ENCODE measurements at places on chromosomes 6 and 20. TPM values are rescaled to one million over a fixed set of nuclear protein-coding genes. Genes with fewer than 3 reads are reported as not detected.

Gene PPP1R3G
- 0.24 TPM for total RNA-seq

Gene SLC22A1
- total RNA-seq: 3.3 TPM

Gene FERMT1
- total RNA-seq: 1.3 TPM

Gene EYS
- 0.50 TPM for total RNA-seq

Gene CCDC170
- 0.17 TPM for total RNA-seq

Gene GABRR1
- total RNA-seq: 0.67 TPM

- no peak for DNase-seq
- no peaks in the 10 kb centered on the region for H3K4me1 ChIP-seq
- H3K36me3 ChIP-seq: no peaks in the 10 kb centered on the region
- H3K27me3 ChIP-seq: no peaks in the 10 kb centered on the region
- no peak overlapping the region for H3K4me3 ChIP-seq
These were observed 8.4 kb downstream of the SLC22A1 start for GRCh38 chr6:160129881-160130615.

- H3K36me3 ChIP-seq: no peaks in the 10 kb centered on the region
- H3K4me1 ChIP-seq: peaks cover 24% of the 10 kb centered on the region
- no peak overlapping the region for H3K27ac ChIP-seq
- DNase-seq: no peak
- no peak overlapping the region for H3K4me3 ChIP-seq
These were observed 149.8 kb downstream of the VEGFA start for GRCh38 chr6:43919774-43920173.

DNA sequence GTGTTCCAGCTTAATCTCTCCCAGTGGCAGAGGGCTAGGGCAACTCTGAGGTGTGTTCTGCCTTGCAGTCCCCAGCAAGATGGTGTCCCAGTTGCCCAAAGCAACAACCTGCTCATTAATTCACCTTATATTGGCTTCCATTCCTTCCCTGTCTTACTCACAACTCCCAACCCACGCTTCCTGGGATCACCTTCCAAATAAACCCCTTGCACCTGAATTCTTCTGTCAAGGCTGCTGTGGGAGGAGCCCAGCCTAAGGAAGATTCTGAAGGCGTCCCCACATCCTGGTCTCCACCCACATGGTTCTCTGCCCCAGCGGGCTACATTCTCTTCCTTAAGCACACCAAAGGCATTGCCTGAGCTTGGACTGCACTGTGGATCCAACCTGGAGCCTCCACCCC, 116.6 kb upstream of the MAFB start:
- no peak overlapping the region for H3K4me3 ChIP-seq
- H3K27ac ChIP-seq: no peak overlapping the region
- H3K27me3 ChIP-seq: peaks cover 87% of the 10 kb centered on the region
- no peaks in the 10 kb centered on the region for H3K4me1 ChIP-seq

DNA sequence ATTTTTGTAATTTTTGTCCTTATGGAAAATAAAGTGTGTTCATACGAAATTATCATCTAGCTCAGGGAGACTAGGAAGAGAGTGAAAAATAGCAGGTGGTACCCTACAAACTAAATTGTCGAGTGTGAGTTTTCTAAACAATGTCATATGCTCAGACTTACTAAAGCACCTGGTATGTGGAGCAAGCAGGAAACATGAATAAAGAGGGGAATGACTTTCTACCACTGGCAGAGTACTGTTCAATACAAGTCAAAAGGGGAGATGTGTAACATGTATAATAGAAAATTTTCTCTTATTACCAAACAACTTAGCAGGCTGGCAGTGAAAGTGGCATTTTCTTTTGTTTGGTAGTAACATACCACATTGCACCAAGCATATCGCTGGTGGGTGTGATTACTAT, 36.1 kb downstream of the CTNNBL1 start:
- H3K4me1 ChIP-seq: peaks cover 55% of the 10 kb centered on the region
- H3K36me3 ChIP-seq: no peaks in the 10 kb centered on the region
- no peaks in the 10 kb centered on the region for H3K27me3 ChIP-seq

DNA sequence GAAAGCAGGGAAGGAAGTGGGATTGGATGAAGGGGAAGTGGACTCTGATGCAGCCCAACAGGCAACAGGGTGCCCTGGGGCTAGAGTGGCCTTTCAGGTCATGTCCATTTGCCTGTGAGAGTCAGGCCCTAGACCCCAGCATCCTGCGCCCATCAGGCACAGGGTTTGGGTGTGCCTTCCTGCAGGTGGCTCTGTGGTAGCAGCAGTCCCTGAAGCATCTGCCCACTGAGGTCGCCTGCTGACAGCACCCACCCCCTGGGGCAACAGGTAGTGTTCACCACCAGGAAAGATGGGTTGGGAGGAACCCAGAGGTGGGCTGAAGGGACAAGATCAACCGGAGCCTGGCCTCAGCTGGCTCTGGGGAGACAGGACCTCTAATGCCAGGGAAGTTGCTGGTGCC, 3.6 kb downstream of the PACSIN1 start:
- H3K4me1 ChIP-seq: peaks cover 5% of the 10 kb centered on the region
- H3K4me3 ChIP-seq: no peak overlapping the region
- no peak for DNase-seq

GRCh38 chr6:142300758-142301650, 803 bp upstream of the ADGRG6 start:
- peak; percentile 7 for DNase-seq
- H3K4me3 ChIP-seq: peak overlapping the region; percentile 68
- no peaks in the 10 kb centered on the region for H3K36me3 ChIP-seq
- no peaks in the 10 kb centered on the region for H3K4me1 ChIP-seq
- H3K27ac ChIP-seq: no peak overlapping the region

DNA sequence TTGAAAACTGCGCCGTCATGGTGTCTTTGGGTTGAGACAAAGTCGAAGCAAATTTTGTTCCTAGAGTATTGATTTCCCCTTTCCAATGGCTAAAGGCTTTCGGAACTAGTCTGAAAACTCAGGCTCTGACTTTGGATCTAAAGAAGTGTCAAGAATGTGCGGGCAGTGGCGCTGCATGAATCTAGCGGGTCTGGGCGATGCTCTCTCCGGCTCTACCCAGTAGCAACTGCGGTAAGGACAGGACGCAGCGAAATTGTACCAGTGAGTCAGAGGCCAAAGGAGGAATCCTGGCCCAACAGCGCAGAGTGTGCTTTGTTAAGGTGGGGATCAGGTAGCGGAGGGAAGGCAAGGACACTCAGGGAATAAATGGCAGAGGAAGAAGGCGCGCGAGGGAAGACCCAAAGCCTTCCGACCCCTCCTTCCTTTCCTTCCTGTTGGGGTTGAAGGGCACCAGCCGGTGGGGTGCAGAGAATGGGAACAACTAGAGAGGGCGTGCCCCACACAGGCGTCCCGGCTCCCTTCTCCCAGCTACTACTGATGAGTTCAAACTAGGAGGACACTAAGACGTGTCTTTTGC, 32.1 kb downstream of the HLA-F start:
- no peak for DNase-seq
- H3K4me3 ChIP-seq: no peak overlapping the region
- H3K27ac ChIP-seq: no peak overlapping the region
- no peaks in the 10 kb centered on the region for H3K36me3 ChIP-seq

DNA sequence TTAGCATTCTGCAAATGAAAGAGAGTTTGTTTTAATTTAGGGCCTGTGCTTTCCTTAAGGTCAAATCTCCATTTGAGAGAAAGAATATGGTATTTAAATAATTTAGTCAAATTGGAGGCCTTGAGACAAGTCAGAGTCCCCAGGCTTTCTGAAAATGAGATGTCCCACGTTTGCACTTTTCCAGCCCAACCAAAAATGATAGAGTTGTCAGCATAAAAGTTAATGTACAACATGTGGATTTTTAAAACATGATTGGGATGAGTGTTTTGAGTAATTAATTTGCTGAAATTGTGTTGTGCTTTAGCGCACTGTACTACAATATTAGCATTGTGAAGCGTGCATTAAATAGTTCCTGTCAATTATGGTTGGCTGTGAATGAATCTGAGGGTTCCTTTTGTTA, 10.0 kb downstream of the CD83 start:
- peaks cover 40% of the 10 kb centered on the region for H3K4me1 ChIP-seq
- H3K27ac ChIP-seq: peak overlapping the region; percentile 71
- no peaks in the 10 kb centered on the region for H3K36me3 ChIP-seq
- H3K4me3 ChIP-seq: no peak overlapping the region
- no peak for DNase-seq
- H3K27me3 ChIP-seq: no peaks in the 10 kb centered on the region

DNA sequence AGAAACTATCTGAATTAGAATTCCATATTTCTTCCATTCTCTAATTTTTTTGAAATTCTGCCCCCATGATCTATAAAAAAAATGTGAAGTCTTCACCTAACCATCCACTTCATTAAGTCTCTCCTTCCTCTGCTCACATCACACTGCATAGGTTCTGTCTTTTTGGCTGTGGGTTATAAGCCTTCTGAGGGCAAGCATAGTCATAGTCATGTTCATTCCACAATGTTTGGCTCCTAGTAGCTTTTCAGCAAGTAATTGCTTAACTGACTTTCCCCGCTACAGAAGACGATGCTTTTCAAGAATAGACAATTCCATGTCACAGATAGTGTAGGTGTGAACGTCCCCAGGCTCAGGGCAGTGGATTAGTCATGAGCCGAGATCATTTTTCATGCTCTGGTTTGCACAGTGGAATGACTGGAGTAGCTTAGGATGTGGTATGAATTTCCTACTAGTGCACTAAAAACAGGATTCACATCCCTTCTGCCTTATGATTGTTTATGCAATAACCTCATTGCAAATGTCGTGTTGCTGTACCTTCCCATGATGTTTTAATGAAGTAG, 29.1 kb downstream of the WRNIP1 start:
- H3K4me1 ChIP-seq: peaks cover 31% of the 10 kb centered on the region
- no peak overlapping the region for H3K4me3 ChIP-seq
- H3K27me3 ChIP-seq: no peaks in the 10 kb centered on the region
- H3K36me3 ChIP-seq: no peaks in the 10 kb centered on the region
- DNase-seq: no peak

DNA sequence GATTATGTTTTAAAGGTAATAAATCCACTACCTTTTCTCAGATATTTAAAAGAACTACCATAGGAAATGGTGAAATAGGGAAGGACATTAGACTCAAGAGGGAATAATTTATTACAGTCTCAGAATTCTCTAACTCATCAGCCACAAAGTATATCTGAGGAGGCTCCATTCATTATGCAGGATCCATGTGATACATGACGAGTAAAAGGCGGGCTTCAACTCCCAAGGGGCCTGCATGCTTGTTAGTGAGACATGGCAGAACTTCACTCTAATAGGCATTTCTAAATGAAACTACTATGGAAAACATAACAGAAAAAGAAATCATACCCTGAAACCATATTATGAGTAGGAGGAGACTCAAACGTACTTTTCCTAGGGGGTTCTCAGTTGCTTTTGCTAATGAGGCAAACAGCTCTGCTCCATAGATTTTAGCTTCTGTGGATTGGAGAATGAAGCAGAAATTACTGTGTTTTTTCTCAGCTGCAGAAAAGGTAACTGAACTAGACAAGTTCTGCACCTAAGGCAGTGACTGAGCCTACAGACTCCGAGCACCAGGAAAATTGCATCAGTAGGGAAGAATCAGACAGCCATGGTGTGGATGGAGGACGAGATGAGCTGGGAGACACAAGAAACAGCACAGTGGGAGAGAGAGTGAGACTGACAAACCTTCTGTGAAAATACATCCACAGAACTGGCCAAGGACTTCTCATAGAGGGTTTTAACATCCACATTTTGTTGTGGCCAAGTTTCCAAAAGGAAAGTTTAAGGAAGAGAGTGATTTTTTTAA, 254.6 kb upstream of the PRDM1 start:
- H3K27me3 ChIP-seq: no peaks in the 10 kb centered on the region
- H3K36me3 ChIP-seq: no peaks in the 10 kb centered on the region
- no peak overlapping the region for H3K27ac ChIP-seq

DNA sequence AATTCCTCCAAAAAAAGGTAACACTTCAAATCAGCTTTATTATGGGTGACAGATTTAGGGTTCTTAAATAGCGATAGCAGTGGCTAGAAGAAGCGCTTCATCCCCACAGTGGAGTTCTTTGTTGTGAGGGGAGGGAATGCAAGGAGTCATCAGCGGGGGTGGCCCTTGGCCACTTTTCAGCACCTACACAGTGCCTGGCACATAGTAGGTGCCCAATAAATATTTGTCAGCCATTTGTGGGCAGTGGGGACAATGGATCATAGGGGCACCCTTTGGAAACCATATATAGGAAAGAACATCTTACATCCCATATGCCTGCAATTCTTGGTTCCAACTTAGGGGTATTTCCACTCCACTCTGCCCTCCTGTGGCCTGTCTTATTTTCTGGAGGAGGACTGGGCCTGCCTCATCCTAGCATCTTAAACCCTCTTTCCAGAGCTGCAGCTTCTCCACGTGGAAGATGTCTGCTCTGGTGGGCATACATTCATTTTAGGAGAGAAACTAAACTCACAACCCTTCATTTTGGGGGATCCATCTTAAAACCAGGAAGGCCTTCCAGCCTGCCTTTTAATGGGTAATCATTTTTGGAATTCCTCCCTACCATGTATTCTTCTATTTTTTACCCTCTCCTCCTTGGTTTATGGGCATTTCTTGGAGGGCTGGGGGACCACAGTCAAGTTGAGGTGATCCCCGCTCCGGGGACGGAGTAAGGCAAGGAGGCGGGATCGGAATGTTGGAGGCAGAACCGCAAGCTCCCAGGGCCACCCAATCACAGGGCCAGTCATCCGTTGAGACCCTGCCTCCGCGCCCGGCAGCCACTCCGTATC, 2.6 kb upstream of the GPSM3 start:
- peak overlapping the region; percentile 99 for H3K27ac ChIP-seq
- H3K36me3 ChIP-seq: no peaks in the 10 kb centered on the region
- H3K4me3 ChIP-seq: peak overlapping the region; percentile 64
- no peaks in the 10 kb centered on the region for H3K27me3 ChIP-seq
- peak; percentile 76 for DNase-seq

DNA sequence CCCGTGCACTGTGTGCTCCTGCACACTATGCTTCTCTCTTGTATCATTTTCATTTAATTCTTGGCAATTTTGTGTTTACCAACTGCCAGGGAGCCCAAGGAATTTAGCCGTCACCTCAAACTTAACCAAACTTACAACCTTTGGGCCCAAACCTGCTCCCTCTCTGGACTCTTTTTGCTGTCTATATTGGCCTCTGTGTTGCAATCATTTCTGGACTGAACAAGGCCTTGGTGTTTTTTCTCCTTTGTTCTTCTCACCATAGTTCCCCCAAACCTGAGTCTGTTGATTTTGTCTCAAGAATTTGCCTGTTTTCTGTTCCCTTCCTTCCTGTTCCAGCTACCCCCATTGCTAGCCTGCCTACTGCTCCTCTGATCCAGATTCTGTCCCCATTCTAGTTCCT, 19.2 kb downstream of the DCBLD1 start:
- H3K4me3 ChIP-seq: no peak overlapping the region
- H3K27me3 ChIP-seq: no peaks in the 10 kb centered on the region
- H3K27ac ChIP-seq: no peak overlapping the region
- no peaks in the 10 kb centered on the region for H3K36me3 ChIP-seq
- no peaks in the 10 kb centered on the region for H3K4me1 ChIP-seq
- no peak for DNase-seq

- H3K4me3 ChIP-seq: no peak overlapping the region
- H3K27ac ChIP-seq: no peak overlapping the region
- H3K36me3 ChIP-seq: no peaks in the 10 kb centered on the region
- no peaks in the 10 kb centered on the region for H3K4me1 ChIP-seq
These were observed 52.2 kb upstream of the TRERF1 start for GRCh38 chr6:42503894-42504293.

DNA sequence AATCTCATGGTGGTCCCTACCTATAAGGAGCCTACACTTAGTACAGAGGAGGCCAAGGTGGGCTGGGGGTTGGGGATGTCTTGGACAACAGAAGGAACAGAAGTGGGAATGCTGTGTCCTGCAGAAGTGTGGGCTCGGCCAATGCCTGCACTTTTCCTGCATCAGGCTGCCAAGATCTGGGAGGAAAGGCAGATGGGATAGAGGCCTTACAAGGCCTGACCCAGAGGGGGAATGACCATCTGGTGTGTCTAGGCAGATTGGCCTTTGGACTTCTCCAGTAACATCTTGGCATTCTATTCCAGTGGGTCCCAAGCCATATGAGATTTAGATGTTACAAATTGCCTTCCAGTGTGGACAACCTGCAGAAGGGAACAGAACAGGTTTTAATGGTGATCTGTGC, 124.7 kb upstream of the GPR6 start:
- no peak overlapping the region for H3K4me3 ChIP-seq
- no peaks in the 10 kb centered on the region for H3K4me1 ChIP-seq
- no peaks in the 10 kb centered on the region for H3K27me3 ChIP-seq

Data from A673 (cell line).